ENCODE measurements at places on chromosomes 16 and 17.

DNA sequence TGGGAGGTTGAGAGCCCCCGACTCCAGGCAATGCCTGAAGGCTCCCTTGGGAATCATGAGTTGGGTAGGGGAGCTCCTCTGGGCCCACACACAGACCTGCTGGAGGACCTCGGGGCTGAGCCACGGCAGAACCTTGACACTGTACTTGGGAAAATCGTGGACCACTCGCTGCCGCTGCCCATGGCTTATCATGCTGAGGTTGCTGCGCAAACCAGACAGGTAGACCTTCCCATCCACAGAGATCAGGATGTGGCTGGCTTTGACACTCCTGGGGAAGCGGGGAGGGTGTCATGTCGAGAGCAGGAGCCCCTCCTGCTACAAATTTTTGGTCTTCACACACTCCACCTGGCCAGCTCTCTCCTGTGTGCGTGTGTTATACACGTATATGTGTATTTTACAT, 7.2 kb upstream of the LIMD2 start:
- DNase-seq: no peak

DNA sequence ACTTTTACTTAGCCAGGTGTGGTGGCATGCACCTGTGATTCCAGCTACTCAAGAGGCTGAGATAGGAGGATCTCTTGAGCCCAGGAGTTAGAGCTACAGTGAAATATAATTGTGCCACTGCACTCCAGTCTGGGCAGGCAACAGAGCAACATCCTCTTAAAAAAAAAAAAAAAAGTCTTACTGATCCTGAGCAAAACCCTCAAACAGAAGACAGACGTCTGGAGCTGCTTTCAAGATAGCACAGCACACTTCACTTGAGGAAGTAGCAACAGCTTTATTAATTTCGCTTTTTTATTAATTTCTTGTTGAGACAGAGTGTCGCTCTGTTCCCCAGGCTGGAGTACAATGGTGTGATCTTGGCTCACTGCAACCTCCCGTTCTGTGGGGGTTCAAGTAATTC, 10.2 kb upstream of the GGA2 start:
- no peak for DNase-seq

GRCh38 chr16:61934601-61935000, 101.6 kb downstream of the CDH8 start:
- no peak for DNase-seq

DNA sequence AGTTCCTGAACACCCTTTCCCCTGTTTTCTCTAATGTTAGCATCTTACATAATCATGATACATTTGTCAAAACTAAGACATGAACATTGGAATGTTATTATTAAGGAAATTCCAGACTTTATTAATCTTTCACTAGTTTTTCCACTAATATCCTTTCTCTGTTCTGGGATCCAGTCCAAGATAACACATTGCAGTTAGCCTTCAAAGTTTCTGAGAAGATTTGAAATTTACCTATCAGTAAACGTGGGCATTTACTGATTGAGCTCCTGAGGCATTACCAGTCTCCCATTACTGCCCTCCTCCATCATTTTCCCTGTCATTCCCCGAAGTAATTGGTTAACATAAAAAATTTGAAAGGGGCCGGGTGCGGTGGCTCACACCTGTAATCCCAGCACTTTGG, 5.7 kb upstream of the CD300LG start:
- no peak for DNase-seq

GRCh38 chr17:40499551-40500189, 1.8 kb downstream of the TNS4 start:
- DNase-seq: peak; percentile 69

- DNase-seq: no peak
These were observed 13.5 kb downstream of the ITGB4 start for GRCh38 chr17:75734674-75735294.

DNA sequence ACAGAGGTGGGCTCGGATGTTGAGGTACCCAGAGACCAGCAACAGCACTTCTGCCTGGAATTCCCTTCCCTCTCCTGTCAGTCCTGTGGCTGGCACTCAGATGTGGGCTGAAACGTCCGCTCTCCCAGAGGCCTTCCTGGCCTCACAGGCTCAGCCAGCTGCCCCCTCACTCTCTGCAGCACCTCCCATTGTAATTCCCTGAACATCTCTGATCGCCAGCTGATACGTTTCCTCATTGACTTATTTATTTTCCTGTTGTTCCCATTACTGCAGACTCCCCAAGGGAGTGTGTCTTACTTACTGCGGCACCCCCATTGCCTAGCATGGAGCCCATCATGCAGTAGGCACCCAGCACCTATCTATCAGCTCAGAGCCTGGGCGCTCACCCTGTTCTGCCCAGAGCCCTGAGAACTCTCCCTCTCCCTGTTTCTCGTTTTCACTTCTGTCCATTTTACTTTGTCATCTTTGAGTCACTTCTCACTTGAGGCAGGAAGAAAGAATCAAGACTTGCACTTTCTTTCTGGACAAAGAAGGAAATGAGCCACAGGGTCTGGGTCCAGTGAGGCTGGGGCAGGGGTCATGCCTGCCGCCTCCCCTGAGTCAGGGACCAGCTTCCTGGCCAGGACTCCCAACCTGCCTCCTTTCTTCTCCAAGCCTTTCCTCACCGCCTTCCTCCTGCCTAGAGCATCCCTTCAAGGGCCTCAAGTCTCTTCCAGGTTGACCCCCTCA, 10.2 kb downstream of the CDH5 start:
- DNase-seq: no peak

- DNase-seq: no peak
These were observed 36.3 kb downstream of the PLCG2 start for GRCh38 chr16:81815429-81815766.

GRCh38 chr17:48187872-48188608, 80.5 kb downstream of the SNX11 start:
- DNase-seq: peak; percentile 60

- DNase-seq: no peak
These were observed 31.8 kb downstream of the USP7 start for GRCh38 chr16:8931859-8932258.

DNA sequence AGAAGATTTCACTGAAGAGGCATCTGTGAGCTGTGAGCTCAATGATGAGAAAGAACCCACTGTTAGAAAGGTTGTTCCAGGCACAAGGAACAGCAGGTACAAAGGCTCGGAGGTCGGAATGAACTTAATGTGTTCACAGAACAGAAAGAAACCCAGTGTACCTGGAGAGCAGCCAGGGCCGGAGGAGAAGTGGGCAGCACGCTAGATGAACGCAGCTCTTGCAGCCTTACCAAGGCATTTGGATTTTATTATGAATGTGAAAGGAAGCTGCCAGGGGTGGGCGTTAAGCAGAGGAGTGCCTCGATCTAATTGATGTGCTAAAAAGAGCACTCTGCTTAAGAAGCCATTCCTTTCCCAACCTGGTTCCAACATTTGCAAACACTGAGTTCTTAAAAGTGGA, 19.0 kb downstream of the EEF2K start:
- no peak for DNase-seq
